ENCODE measurements at places on chromosomes 7 and 10.

- no peak for DNase-seq
Observed at GRCh38 chr7:13748998-13749397, 240.5 kb downstream of the ETV1 start.

DNA sequence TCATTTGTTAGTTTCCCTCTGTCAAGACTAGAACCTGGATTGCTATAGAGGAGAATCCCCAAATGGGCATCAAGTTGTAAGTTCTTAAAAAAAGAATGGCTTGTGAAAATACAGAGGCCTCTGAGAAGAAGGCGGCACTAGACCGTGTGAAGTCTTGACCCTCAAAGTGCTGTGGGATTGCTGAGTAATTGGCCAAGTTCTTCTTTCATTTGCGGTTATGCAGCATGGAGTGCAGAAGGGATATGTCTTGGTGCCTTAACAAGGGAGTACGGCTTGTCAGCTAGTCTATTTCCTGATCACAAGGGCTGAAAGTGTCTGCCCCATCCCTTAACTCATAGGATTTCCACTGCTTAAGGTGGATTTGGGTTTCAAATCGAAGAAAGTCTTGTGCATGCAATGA is 81.2 kb downstream of the MKX start:
- DNase-seq, result no peak

DNA sequence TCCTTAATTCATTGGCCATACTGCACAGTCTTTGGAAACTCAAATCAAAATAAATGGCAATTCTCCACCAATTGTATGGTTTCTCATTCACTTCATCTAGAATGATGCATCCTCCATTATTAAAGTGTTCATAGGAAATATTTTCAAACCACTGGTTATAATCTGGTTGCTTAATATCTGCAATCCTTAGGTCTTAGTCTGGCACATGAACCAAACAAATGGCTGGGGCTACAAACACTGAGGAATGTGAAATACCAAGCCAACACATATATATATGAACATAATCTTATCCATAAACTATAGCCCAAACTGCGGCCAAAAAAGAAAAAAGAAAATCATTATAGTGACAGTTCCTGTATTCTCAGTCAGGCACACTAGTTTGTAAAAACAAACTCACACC is 5.7 kb upstream of the MSS51 start:
- DNase-seq, result no peak

DNA sequence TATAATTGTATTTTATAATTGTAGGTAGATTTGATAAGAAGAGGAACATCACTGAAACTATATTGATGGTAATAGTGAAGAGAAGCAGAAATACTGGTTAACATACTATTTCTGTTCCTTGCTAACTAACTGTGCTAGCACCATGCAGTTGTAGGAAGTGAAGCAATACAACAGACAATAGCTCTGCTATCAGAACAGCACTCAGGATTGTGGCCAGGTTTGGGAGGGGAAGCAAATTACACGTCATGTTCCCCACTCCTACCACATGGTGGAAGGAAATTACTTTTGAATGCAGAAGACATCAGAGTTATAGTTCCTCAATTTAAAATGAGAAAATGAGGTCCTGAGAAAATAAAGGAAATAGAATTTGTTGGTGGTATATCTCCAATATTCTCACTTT is 151.1 kb downstream of the DGKB start:
- DNase-seq, result no peak

DNA sequence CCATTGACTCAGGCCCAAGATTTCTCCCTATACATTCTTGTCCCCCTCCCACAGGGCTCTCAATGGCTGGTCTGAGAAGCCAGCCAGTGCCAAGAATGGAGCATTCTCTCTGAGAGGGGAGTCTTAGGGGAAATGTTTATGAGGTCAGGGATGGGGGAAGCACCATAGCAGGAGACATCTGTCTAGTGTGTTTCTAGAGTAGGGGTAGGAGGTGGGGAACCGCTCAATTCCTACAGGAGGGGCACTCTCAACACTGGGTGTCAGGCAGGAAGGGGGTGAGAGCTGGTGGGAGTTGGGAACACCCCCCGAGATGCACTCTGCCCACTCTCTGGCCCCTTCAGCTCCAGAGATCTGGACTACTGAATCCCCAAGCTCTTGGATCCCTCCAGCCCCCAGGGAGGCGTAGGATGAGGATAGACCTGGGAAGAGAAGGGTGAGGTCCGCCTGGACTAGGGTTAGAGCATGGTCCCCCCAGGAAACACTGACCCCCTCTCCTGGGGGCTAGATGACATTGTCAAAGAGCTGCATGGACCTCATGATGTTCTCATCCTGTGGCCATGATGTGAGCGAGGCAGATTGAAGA is 8.7 kb upstream of the OGA start:
- no peak for DNase-seq

DNA sequence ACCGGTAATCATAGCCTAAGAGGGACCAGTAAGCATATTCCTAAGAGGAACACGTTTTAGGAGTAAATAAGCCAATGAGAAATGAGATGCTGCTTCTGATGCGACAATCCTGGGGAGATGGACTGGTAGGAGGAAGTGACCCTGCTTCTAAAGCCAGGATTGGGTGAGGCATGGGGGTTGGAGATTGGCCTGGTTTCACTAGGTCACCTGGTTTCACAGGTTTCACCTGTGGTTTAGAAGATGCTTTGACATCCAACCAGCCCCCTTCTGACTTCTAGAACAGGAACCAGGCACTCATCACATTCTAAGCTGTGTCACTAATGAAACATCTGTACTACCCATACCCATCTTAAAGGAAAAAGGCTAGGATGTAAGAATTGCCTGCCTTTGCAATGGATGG is 53.0 kb upstream of the BAMBI start:
- no peak for DNase-seq

- peak; percentile 43 for DNase-seq
Observed at GRCh38 chr7:102094316-102094650, 192.4 kb upstream of the SH2B2 start.

- no peak for DNase-seq
Observed at GRCh38 chr7:47335071-47335470, 246.8 kb downstream of the TNS3 start.

DNA sequence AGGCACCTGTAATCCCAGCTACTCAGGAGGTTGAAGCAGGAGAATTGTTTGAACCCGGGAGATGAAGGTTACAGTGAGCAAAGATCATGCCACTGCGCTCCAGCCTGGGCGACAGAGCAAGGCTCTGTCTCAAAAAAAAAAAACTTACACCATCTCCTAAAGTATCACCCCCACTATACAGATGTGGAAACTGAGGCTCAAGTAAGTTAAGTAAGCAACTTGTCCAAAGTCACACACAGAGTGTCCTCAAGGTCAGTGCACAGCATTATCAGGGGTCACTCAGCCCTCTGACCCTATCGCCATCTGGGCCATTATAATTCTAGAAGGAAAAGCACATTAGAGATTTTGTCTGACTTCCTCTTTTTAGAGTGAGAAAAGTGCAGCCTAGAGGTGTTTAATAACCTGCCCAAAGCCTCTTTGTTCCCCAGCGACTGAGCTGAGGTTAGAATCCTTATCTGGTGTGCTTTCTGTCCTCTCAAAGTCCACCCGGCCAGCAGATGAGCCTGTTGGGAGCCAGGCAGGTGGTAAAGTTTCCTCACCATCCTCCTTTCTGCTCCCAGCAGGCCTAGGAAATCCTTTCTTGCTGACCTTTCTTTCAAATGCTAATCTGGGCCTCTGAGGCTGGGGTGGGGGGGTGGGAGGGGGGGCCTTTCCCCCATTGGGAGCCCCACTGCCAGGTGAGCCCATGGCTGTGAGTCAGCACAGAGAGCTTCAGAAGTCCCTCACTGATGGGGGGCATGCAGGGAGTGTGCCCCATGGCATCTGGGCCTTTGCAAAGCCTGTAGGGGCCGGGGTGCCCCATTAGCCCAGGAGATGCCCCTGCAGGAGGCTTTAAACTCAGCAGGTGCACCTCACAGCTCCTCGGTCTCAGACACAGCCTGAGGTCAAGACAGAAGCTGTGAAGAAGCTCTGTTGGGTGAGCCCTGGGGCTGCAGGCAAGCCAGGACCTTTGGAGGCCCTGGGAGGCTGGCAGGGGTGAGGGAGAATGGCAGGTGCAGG is 12.0 kb upstream of the KCNMA1 start:
- no peak for DNase-seq

DNA sequence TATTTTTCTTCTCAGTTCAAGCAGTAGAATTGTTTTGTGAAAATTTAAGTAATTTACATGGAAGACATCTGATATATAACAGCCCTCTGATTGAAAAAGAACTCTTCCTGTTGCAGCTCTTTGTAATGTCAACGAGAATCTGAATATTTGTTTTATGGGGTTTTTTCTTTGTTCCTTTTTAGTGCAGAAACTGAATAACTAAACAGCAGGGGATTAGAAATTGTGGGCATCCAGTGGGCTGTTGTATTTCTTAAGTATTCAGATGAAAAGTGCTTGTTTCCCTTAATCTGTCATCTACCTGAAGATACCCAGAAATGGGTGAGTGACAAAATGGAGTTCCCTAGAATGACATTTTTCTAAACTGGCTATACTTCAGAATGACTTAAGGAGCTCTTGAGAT is 7.4 kb downstream of the ARL4A start:
- no peak for DNase-seq

DNA sequence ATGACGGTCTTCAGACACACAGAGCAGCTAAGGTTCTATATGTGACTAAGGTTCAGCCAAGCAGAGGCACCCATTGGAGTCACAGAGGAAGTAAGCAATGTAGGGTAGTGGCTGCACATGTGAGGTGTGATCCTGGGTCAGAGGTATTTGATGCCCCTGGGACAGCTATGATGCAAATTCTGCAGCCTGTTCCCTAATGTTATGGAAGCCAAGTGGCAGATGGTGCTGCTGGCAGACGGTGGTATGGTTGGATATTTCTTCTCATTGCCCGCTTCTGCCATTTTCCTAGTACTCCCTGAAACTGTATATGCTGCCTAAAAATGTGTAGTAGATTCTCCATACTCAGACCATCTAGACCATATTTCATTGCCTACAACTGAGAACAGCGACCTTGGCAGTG is 7.2 kb downstream of the TAS2R16 start:
- no peak for DNase-seq

- no peak for DNase-seq
Observed at GRCh38 chr10:48725708-48726107, 41.0 kb downstream of the WDFY4 start.

DNA sequence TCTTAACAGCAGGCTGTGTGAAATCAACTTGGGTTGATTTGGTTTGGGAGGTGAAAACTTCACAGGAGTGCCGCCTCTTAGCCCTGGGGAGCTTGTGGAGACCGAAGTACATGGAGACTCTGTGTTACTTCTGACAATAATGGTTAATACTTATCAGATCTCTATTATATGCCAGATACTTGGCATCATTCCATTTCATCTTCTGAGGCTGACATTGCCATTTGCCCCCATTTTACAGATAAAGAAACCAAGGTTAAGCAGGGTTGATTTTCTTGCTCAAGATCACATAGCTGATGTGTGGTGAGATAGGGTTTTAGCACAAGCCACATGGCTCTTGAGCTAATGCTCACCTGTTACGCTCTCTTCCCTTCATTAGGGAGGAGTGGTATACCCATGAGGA is 150.6 kb upstream of the FAM13C start:
- DNase-seq, result no peak

DNA sequence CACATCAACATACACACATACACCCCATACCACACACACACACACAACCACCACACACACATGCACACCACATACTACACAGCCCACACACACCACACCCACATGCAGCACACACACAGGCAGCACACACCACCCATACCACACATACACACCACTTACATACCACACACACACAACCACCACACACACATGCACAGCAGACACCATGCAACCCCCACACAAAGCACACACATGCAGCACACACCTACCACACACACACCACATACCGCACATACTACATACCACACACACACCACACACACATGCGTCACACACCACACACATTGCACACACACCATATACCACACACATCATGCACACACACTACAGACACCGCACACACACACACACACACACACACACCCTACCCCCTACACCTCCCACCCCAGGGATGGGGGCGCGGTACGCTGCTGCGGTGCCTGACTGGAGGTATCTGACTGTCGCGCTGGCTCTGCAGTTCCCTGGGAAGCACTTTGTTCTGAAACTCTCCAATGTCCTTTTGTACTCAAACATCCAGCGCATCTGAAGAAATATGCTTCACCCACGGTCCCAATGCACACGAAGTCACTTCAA is 5.4 kb upstream of the TRPV6 start:
- DNase-seq, result no peak

GRCh38 chr10:128386816-128387604 is 260.8 kb upstream of the MKI67 start:
- no peak for DNase-seq

GRCh38 chr7:11748884-11749283 is 83.1 kb downstream of the THSD7A start:
- no peak for DNase-seq

GRCh38 chr10:69303632-69304051 is 25.3 kb downstream of the HK1 start:
- DNase-seq, result no peak

GRCh38 chr10:20890491-20891337 is 6.4 kb downstream of the NEBL start:
- no peak for DNase-seq

- no peak for DNase-seq
Observed at GRCh38 chr10:47456079-47456785, 27.7 kb downstream of the ANXA8 start.

- DNase-seq, result no peak
Observed at GRCh38 chr10:124392626-124393342, 25.9 kb downstream of the OAT start.

DNA sequence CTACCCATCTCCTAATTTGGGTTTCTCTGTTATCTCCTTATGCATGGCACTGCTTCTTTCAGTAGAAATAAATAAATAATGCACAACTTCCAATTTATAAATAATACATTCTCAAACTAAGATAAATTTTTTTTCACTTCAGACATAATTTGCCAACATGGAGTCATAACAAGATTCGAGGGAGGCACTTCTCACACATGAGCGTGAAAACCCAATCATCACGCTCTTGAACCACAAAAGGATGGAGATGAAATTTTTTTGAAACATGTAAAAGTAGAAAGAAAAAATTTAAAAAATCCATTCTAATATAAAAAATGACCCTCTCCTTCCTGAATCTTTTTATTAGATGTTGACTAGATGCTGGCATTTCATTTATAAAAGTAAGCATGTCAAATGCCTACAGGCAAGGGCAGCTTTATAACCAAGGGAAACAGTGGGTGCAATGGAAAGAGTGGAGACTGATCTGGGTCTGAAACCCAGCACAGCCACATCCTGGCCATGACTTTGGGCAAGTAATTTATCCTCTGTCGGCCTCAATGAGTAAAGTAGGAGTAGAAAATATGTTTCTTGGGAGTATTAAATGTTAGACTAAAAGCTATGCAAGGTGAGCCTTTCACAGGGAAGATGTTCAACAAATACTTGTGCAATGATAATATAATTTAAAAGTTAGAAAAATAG is 185.0 kb downstream of the STK31 start:
- no peak for DNase-seq

GRCh38 chr10:62907470-62908212 is 91.5 kb upstream of the EGR2 start:
- no peak for DNase-seq

DNA sequence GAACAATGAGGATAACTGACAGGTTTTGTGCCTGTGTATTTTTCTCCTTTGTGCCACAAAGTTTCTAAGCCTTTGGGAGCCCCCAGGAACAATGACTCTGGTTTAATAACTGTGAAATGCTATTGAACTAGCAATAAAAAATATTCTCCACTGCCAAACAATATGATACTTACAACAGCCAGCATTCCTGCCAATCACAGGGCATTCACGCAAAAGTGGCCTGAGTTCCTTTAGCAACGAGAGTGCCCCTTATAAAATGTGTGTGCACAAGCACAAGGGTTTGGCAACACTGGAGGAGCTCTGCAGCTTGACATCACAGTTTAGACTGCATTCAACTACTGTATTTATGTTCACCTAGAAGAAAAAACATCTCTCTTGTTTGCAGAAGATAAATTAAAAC is 412.9 kb upstream of the NFE2L3 start:
- no peak for DNase-seq

Data from GM04503 (cell line).